Effector memory CD4-positive, alpha-beta T cell (primary cell): ENCODE measurements at places on chromosomes 4 and X.

DNA sequence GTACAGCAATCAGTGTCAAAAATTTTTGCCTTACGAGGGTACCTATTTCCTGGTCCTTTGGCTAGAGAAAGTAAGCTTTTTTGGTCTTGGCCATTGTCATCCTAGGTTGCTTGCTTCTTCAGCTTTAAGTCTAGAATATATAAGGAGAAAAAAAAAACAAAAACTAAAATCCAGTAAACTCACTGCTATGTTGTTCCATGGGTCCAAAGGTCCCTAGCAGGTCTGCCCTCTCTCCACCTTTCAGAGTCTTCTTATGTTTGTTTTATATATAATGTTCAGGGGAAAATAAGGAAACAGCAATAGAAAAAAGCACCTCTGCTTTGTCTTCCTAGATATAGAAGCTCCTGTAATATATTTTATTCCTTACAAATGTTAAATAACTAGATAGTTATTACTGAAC is 18.1 kb upstream of the BMP2K start:
- no peak for DNase-seq

GRCh38 chrX:41703574-41704029 is 14.8 kb downstream of the GPR34 start:
- no peak for DNase-seq

- DNase-seq: no peak
Observed at GRCh38 chrX:132216806-132217202, 2.4 kb downstream of the RAP2C start.

- DNase-seq: peak; percentile 24
Observed at GRCh38 chr4:4574792-4575191, 32.9 kb upstream of the STX18 start.

- peak; percentile 9 for DNase-seq
Observed at GRCh38 chr4:40152637-40153036, 44.2 kb upstream of the RHOH start.

DNA sequence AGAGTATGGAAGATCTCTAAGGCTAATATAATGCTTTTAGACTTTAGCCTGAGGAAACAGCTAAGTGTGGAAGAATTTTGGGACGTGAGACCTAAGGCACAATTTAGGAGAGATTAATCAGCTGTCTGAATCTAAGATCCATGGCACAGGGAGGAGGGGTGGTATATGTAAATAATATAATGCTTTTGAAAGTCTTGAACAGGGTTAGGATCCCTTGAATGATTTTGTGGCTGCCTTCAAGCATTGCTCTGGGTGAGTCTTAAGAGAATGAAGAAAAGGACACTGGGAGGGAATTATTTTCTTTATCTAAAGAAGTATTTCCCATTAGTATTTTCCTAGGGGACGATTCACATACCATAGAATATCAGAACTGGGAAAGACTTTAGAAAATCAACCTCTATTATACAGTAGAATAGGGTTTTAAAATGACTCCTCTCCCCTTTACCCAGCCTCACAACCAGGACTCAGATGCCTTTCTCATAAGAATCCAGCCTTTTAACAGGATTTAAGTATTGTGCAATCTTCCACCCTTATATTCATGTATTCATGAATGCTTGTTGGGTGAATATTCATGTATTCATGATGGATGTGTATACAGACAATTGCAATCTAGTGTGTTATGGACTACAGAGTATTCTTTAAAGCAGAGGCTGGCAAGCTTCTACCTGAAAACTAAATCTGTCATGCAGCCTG is 664.2 kb upstream of the CPEB2 start:
- DNase-seq: no peak

DNA sequence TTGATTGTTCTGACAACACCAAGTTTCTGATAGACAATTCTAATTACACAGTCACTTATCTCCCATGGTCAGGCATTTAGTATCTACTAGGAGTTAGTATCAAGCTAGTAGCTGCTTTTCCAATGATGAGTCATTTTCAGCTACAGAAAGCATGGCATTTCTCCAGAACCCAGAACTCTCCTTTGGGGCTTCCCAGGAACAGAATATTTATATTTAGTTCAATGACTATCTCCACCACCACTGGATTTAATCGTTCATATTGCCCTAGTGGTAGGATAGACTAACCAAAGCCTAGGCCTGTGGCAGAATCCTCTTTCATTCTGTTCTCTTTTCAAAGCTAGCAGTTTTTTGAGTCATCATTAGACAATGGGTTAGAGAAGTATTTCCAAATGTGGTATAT is 569.4 kb downstream of the GABRG1 start:
- no peak for DNase-seq

- DNase-seq: no peak
Observed at GRCh38 chr4:159256037-159256436, 153.2 kb downstream of the RAPGEF2 start.

DNA sequence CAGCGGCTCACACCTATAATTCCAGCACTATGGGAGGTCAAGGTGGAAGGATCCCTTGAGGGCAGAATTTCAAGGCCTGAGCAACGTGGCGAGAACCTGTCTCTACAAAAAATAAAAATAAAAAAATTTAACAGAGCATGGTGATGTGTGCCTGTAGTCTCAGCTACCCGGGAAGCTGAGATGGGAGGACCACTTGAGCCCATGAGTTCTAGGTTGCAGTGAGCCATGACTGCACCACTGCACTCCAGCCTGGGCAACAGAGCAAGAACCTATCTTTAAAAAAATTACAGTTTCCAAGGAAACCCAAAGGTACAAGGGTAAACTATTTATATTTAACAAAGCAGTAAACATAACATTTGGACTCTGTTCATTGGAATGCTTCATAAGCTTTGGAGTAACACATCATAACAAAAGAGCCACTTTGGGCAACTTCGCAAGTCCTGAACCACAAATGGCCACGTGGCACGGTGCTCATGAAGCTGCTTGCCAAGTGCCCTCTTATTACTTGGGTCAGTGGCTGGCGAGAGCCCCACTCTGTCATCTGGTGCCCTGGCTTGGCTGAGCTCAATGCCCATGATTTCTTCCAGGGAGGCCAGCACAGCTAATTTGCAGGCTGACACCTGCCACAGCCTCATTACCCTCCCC is 165.6 kb downstream of the SH3KBP1 start:
- no peak for DNase-seq

DNA sequence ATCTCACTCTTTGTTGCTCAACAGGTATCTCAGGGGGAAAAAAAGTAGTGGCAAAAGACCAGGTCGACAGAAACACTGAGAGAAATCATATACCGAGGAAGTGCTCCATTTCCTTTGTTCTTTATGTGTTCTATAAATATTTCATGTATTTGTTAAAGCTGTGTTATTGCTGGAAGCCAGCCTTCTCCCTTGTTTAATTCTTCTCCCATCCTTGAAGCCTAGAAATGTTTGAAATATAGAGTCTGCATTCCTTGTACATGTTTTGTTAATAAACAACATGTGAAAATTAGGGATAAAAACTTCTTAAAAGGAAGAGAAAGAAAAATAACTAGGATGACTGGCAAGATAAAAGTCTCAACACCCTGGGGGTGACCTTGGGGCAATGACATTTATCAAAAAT is 186.2 kb downstream of the ANKRD50 start:
- DNase-seq: no peak

DNA sequence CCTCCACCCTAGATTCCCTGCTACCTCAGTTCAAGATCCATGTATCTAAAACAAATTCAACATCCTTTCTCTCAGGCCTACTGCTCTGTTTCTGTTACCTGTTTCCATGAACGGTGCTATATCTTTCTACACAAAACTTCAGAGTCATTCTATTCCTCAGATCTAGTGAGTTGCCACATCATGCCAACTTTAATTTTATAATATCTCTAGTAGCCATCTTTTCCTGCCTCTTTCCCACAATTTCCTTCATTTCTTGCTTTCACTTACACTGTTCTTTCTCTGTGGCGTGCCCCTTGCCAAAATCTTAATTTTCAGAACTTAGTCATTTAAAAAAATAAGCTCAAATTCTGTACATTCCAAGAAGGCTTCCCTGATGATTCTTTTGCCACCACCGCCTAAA is 15.2 kb downstream of the GUCY1A1 start:
- no peak for DNase-seq

- no peak for DNase-seq
Observed at GRCh38 chr4:124266721-124267120, 445.8 kb downstream of the ANKRD50 start.

DNA sequence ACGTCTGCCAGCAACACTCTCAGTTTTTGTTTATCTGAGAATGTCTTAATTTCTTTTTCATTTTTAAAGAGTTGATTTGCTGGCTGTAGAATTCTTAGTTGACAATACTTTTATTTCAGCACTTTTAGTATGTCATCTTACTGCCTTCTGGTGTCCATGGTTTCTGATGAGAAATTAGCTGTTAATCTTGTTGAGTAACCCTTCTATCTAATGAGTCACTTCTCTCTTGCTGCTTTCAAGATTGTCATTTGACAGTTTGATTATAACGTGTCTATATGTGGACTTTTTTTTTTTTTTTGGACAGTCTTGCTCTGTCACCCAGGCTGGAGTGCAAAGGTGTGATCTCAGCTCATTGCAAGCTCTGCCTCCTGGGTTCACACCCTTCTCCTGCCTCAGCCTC is 24.0 kb upstream of the TMEM255A start:
- DNase-seq: no peak

DNA sequence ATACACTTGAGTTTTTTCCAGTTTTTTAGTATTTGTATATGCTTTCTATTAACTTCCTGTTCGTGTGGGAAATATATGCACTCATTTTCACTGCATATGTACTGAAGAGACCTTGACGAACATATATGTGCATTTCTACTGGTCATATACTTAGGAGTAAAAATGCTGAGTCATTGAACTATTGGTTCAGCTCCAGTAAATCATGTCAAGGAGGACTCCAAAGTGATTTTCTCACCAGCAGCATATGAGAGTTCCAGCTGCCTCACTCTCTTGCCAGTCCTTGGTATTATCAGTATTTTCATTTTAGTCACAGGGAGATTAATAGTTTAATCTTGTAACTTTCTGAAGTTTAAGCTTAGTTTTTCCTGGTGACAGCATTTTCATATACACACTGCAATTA is 2750.2 kb downstream of the ARAP2 start:
- DNase-seq: no peak
